ENCODE measurements at places on chromosomes 12 and 14.
A peak's percentile ranks its signal among the peaks of the same experiment; 100 is the strongest.

DNA sequence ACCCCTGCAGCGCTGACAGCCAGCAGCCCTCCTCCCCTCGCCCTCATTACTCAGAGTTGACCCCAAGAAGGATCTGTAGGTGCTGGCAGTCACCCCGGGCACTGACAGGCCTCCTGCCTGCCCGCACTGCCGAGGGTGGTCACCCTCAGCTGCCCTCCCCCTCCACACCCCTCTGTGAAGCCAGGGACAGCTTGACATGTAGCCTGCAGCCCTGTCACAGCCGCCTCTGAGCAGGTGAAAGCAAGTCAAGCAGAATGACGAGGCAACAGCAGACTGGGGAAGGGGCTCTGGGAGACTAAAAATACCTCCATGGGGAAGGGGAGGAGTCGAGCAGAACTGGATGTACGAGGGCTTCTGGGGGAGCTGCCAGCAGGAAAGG lies 178.1 kb downstream of the DPF3 start:
- DNase-seq: no peak

GRCh38 chr12:10241290-10241689 lies 28.6 kb downstream of the GABARAPL1 start:
- DNase-seq: no peak

GRCh38 chr14:61323970-61324369 lies 2.6 kb downstream of the PRKCH start:
- DNase-seq: no peak

- no peak for DNase-seq
Observed at GRCh38 chr12:68440068-68440581, 108.0 kb upstream of the MDM1 start.

DNA sequence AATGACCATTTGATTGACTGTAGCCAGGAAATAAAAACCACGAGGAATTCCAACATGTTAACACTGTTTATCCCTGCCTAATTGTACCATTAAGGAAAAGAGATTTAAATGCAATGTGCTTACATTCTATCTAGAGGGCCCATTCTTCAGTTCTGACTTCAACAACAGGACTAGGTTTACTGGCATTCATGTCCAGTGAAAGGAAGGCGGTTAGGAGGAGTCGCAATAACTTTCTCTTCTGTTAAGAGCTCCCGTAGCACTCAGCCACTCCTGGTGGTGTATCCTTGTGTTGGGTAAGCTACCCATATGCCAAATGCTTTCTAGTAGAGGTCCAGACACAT lies 154.7 kb downstream of the STXBP6 start:
- DNase-seq: no peak

- no peak for DNase-seq
Observed at GRCh38 chr12:41188058-41188840, at the start of gene PDZRN4. PDZRN4 (plus strand) TSS chr12:41188320.

DNA sequence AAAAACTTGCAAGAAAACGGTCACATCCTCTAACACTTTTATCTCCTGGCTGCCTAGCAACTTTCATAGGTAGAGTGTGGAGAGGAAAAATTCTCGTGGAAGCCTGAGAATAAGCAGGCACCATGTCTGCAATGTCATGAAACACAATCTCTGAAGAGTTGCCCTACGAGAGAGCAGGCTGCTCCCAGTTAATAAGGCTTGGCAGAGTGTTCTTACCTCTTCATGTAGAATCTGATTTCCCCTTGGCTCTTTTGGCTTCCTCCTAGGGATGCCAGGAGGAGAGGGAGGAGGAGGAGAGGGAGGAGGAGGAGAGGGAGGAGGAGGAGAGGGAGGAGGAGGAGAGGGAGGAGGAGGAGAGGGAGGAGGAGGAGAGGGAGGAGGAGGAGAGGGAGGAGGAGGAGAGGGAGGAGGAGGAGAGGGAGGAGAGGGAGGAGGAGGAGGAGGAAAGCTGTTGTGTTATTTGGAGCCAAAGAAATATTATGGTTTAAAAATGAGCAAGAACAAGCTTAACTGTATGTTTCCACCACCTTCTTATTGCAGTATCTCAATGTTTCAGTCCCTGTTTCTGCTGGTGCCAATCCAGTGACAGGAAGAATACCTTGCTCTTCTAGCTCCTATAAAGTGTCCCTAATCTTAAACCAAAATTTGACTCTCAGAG lies 52.9 kb downstream of the EGLN3 start:
- no peak for DNase-seq

- no peak for DNase-seq
Observed at GRCh38 chr12:26782372-26783130, 50.4 kb downstream of the ITPR2 start.

DNA sequence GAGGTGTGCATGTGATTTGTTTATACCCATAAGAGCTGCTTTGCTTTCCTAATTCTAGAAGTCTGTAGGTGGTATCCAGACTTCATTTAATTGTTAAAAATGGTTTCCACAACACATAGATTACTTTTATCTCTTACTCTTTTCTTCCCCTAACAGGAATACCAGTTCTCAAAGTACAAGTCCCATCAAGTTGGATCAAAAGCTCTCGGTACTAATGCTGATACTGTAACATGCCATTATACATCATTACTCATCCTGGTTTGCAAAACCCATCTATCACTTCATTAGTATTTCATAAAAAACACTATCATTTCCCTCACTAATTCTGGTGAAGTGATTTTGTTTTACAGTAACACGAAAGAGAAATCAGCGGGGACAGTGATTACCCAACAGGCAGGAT lies 94.3 kb downstream of the PPP2R5E start:
- no peak for DNase-seq

DNA sequence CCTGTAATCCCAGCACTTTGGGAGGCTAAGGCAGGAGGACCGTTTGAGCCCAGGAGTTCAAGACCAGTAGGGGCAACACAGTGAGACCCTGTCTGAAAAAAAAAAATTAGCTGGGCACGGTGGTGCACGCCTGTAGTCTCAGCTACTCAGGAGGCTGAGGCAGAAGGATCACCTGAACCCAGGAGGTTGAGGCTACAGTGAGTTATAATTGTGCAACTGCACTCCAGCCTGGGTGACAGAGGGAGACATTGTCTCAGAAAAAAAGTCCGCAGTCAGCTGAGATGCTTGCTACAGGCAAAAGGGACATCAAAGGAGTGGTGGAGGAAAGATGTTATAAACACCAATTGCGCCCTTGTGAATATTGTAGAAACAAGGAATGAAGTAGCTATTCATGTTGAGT lies 77.8 kb downstream of the NDUFA12 start:
- no peak for DNase-seq

DNA sequence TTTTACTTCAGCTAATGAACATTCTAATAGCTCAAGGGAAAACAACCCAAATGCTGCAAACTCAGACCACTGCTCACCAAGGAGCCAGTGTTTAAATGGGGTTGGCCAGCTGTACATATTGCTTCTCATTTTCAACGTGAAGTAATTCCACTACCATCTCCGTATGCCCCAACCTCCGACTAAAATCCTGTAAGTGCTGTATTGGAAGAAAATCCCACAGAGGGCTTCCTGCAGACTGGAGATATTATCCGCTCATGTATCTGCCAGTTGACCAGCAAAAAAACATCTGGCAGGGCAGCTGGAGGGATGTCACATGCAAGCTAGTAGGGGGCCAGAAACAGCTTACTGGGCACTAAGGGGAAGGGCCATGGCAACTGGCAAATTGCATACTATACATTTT lies 485.0 kb downstream of the SNAPC1 start:
- no peak for DNase-seq

DNA sequence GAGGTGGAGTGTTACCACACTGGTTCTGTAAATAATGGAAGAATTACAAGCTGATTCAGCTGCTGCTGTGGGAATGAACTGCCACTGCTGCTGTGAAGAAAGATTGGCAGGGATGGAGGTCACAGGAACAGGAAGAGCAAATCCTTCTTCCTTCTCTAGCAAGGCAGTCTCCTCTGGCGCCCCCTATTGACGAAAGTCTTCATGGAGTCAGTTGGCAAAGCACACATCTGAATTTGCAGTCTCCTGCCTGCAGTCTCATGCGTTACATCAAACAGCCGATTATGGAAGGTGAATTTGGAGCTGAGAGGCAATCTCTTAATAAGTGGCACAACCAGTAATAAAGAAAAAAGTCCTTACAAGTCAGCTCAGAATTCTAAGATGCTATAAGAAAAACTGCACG lies 106.0 kb upstream of the TMTC1 start:
- DNase-seq: peak; percentile 6

DNA sequence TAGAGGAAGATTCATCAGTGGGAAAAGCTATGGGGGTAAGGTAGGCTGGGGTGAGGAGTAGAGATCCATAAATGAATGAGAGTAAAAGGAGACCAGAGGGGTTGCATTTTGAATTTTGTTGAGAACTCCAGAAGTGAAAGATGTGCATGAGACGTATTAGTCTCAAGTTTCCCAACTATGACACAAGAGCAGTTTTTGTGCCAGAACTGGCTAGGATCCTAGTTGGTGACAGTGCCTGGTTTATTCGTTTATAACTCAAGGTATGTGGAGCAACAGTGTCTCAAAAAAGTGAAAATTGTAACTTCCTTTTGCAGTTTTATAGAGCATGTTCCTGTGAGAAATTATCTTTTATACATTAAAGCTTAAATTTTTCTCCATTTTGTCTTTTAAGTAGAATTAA lies 377.0 kb downstream of the NPAS3 start:
- no peak for DNase-seq

GRCh38 chr12:65595016-65595560 lies 229.2 kb upstream of the HMGA2 start:
- no peak for DNase-seq

DNA sequence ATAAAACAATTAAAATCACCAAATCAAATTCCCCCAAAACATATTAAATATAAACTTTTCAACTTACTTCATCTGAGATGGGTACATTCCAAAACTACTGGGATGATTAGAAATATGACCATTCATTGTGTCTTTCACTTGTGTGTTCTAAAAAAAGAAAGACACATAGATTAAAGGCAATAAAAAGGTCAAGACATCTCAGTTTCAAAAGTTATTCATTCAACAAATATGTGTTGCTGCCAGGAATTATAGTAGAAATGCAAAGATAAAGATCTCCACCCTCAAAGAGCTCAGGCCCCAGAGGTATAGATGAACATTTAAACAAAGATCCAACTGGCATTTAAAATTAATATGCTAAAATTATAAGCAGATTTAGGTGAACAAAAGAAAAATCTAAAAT lies 106.4 kb downstream of the EPS8 start:
- DNase-seq: no peak

GRCh38 chr12:127414636-127415035 lies 852.3 kb upstream of the TMEM132C start:
- DNase-seq: no peak

GRCh38 chr12:98990648-98991047 lies 345.6 kb downstream of the APAF1 start:
- DNase-seq: no peak

DNA sequence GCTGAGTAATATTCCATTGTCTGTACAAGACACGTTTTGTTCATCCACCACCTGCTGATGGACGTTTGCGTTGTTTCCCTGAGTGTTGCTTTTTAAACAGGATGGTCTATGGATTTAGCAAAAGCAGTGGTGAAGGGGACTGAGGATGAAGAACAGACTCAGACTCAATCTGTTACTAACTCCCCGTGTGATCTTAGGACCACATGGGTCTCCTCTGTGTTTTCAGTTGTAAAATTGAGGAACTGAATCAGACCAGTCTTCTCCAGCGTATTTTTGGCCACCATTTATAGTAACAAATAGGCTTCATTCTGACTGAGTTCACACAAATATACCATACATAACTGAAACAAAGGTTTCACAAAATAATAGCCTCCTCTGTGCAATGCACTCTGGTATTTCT lies 85.6 kb downstream of the FOXN3 start:
- DNase-seq: no peak

GRCh38 chr12:25578411-25579143 lies 25.5 kb upstream of the LMNTD1 start:
- DNase-seq: no peak

- DNase-seq: no peak
Observed at GRCh38 chr14:31047503-31047902, 21.3 kb upstream of the STRN3 start.

- DNase-seq: no peak
Observed at GRCh38 chr14:96042248-96042930, 3.2 kb downstream of the C14orf132 start.

GRCh38 chr12:27672643-27673042 lies 23.6 kb upstream of the REP15 start:
- no peak for DNase-seq

DNA sequence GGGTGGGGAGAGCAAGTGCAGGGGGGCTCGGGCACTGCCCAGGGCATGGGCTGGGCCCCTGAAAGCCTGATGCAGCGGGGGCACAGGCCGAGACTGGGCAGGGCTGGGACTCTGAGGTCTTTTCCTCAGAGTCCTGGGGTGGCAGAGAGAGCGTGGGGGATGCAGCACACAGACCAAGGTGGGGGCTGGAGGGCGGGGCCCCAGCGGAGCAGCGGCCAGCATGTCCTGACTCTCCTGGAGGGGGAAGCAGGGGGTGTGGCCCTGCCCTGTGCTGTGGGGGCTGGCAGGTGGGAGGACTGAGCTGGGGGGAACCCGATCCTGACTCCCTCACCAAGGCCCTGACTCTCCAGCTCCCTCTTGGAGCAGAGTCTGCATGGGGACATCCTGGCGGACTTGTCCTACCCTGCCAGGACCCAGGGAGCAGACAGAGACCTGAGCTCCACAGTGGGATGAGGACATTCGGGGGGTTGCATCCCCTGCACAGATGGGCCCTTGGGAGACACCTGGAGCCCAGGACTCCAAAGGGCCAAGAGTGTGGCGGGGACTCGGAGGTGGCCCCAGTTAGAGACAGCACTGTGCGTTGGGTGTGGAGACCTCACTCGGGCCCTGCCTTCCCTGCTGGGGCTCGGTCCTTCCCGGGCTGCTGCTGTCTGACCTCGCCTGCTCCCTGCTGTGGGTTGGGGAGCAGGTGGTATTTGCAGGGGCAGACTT lies 326.1 kb downstream of the TMEM121 start:
- DNase-seq: no peak

- no peak for DNase-seq
Observed at GRCh38 chr14:95395098-95395737, 75.5 kb upstream of the CLMN start.

DNA sequence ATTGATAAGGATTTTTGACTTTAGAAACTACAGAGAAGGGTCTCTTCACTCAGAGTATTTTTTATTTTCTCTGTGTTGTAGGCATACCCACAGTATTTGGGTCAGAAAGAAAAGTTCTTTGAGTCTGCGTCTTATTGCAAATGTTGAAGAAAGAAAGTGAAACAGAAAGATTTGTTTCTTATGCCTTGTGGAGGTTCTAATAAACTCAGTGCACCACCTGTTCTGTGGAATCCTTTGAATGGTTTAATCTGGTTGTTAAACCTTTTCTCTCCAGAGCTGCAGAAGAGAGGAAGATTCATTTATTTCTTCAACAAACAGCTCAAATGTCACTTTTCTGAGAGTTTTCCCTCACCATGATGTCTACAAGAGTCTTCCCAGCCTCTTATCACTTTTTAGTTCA lies 146.6 kb upstream of the PLEKHG7 start:
- no peak for DNase-seq

GRCh38 chr12:63064080-63064479 lies 86.9 kb downstream of the AVPR1A start:
- no peak for DNase-seq
